Hypothalamus (tissue), 51 donors: ENCODE measurements at places on chromosomes 11 and 22.
A peak's percentile ranks its signal among the peaks of the same experiment; 100 is the strongest.

DNA sequence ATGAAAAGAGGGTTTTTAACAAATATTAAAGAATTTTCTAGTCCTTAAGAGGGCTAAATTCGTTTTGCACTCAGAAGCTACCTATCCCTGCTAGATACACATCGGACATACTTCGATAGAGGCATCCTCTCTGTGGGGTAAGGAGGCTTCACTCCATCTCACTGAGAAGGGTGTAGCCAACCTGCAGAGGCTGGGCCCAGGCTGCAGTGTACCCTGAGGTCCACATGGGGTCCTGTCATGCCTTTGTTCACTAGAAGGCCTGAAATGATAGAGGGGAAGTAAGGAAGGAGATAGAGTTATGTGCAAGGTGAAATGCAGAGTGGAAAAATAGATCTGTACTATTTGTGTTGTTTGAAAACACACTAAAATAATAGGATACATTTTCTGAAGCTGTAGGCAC is 45.6 kb downstream of the IGSF9B start:
- no peak for DNase-seq

DNA sequence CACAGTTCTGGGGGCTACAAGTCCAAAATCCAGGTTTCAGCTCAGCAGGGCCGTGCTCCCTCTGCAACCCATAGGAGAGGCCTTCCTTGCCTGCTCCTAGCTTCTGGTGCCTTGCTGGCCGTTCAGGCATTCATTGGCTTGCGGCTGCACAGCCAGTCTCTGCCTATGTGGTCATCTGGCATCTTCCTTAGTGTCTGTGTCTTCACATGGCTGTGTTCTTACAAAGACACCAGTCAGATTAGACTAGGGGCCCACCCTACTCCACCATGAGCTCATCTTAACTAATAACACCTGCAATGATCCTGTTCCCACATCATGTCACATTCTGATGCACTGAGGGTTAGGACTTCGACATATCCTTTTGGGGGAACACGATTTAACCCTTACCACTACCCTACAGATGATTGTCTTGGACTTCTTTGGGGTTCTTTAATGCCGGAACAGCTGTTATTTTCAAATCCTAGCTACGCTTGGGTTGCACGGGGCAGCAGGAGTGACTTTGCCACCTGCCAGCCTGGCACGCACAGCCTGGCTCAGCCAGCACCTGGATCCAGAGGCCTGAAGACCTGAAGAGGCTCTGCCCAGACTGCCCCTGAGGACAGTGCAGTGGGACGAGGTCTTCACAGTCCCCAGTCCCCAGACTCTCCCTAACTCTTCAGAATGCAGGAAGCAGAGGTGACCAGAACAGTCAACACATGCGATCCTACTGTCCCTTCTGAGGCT is 7.7 kb upstream of the NEAT1 start:
- no peak for DNase-seq

DNA sequence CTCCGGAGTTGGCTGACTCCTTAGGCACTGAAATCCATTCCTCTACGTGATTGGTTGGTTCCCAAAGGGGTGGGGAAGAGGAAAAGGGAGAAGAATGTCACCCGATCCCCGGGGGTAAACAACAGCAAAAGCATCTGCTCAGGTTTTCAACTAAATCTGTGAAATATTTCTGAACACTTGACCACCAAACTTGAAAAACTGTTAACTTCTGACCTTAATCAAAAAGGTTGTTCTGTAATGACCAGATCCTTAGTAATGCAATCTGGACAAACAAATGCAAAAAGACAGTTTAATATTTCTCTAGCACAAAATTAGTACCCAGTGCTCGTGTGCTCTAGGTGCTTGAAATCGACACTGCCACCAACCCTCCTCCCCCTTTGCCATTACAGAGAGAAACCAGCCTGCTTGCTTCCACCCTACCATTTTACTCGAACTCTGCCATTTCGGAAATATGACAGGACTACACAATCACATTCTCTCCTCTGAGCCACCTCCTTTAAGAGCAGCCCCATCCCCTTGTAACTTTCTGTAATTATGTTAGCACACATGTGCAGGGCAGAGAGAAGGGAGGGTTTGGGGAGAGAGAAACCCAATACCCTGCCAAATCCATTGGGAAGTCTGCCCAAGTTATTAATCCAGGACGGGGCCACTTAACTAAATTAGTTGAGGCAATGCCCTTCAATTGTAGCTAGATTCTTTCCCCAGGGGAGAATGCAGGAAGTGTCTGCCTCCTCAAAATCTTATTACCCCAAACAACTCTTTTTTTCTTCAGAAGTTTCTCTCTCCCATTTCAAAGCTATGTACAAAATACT is 113.8 kb downstream of the RBFOX2 start:
- DNase-seq: peak; percentile 93

GRCh38 chr11:76444065-76444383 is 794 bp upstream of the EMSY start:
- DNase-seq: no peak

DNA sequence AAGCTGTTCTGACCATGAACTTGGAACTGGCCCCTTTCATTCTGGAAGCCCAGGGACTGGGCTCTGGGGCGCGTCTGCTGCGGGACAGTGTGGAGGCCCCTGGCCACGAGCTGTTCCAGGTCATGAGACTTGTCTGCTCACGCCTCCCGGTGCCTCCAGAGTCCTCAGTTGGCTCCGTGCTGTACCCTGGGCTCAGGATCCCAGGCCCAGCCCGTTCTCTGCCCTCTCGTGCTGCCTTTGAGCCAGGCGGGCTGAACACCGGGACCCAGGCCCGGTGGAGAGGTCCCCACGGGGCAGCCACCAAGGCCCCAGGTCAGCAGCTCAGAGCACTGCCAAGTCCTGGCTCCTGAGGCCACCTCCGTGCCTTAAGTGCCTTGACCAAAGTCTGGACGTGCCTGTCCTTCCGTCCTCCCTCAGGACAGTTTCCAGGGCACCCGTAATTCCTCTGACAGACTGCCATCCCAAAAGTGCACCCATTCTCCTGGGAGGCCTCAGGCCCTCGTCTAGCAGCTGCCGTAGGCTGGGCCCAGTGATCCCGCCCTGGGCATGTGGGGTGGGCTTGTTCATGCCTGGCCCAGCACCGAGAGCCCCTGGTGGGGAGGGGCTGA is 36.3 kb upstream of the PPARA start:
- no peak for DNase-seq

GRCh38 chr11:34616830-34617504 is 3.9 kb upstream of the EHF start:
- DNase-seq: no peak

GRCh38 chr11:13189561-13190426 is 87.8 kb upstream of the BMAL1 start:
- no peak for DNase-seq

GRCh38 chr11:97964332-97965004 is 1056.3 kb upstream of the CNTN5 start:
- no peak for DNase-seq

DNA sequence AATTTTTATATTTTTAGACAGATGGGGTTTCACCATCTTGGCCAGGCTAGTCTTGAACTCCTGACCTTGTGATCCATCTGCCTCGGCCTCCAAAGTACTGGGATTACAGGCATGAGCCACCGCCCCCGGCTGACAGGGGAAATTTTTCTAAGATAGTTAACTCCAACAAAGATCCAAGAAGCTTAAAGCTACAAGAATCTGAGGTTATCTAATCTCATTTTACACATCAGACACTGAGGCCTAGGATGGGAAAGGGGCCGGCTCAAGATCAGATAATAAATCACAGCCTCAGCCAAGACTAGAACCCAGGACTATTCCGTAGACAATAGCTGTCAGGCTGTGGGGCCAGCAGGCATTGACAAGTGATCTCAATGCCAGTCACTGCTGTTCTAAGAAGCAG is 94.0 kb downstream of the AMBRA1 start:
- no peak for DNase-seq

DNA sequence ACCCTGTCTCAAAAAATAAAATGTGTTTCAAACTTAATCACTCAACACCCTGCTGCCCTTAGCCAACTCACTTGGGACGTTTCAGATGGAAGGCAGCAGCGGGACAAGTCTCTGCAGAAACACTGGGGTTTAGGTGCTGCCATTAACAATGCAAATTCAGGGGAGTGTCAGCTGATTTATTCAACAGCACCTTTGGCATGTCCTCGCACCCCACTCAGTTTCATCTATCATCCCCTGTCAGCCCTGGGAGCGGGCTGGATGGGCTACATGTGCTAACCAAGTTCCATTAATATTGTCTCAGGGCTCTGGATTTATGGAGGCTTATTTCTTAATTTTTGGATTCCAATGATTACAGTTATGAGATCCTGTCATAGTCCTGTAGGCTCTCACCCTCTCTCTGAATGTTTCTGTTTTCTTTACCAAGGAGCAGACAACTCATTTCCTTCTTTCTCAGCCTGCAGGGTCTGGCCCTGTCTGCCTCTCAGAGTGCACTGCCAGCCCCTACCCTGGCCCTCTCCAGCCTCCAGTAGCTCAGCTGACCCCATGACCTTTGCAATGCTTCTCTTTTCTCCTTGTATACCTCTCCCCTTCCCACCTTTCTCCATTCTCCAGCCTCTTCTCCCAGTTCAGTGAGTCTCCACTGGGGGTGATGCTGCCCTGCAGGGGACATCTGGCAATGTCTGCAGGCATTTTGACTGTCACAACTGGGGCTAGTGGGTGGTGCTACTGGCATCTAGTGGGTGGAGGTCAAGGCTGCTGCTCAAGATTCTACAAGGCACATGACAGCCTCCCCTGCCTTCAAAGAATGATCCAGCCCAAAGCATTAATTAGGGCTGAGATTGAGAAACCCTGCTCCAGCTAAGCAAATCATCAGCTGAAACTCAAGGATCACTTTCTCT is 79.0 kb downstream of the APIP start:
- no peak for DNase-seq

GRCh38 chr11:17596711-17597110 is 49.7 kb downstream of the OTOG start:
- no peak for DNase-seq
